Nucleus accumbens (tissue), 56 donors: ENCODE measurements at places on chromosomes 1 and 21.

DNA sequence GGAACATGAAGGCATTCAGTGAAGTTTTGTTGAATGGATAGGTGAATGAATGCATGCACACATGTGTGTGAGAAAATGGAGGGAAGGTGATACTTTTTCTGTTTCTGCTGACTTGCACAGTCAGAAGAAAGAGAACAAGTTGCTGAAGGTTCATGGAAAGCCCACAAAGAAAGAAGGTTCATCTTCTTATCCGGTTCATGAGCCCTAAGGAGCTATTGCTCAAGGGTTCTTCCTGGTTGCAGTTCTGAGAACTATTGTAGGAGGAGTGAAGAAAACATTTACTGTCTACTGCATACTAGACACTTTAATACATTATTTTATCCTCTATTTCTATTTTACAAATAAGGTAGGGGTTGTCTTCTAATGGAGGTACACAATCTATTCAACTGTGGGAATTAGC is 13.4 kb upstream of the NIBAN1 start:
- no peak for DNase-seq

GRCh38 chr1:8263791-8264190 is 54.1 kb upstream of the SLC45A1 start:
- DNase-seq, result no peak

- no peak for DNase-seq
Observed at GRCh38 chr1:188904201-188904600, 1573.5 kb downstream of the BRINP3 start.

DNA sequence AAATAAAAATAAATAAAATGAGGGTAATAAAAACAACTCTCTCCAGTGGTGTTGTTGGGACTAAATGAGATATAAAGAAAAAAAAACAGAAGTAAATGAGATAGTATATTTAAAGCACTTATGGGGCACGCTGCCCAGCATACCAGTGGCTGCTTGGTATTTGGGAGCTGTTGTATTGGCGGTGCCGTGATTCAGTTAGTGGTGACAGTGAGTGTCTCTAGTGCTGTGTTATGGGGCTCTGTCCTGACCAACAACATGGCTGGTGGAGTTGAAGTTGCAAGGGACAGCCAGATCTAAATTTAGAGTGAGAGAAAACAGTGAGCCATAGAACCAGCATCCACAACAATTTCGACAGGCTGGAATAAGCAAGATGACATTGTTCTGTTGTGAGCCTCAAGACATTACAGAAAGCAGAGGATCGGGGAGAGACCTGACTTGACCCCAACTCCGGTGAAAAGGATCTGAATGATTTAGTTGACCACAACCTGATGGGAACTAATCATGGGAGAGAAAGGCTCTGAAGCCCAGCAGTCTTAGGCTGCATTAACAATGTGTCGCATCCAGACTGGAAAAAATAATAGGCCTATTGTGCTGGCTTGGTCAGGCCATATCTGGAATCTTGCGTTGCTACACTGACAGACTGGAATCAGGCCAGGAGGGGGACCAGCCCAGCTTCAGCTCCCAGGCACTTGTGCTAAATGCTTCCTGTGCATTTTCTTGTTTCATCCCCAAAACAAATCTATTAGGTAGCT is 2.4 kb upstream of the MFSD2A start:
- DNase-seq, result no peak

- no peak for DNase-seq
Observed at GRCh38 chr1:66599899-66600737, 66.2 kb downstream of the SGIP1 start.

DNA sequence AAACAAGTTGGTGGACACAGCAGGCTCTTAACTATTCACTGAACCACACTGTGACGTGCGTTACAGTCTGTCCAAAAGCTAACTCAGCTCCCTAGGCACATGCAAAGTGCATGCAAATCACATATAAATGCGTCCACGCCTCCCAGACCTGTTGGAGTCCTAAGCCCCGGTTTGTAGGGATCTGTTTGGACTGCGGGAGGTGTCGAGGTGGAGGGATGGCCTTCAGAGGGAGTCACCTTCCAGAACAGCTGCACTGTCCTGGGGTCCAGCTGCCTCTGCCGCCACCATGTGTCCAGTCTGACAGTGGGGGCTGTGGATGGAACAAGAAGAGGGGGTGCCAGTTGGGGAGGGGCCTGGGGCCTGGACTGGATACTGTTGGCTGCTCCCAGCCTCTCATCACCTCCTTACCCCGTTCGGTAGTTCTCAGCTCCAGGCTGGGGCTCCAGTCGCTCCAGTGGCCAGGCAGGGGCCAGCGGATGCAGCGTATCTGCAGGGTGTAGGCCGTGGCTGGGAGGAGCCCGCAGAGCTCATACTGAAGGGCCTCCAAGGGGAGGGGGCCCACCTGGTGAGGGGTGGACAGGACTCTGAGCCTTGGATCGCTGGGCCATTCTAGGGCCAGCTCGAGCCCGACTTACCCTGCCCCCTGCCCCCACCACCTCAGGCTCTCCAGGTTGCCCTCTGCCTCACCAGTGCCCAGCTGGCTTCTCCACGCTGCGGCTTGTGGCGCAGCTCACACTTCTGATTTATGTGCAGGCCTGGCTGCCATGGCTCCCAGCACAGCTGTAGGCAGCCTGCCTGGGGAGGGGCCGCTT is 7.9 kb upstream of the MRPS15 start:
- no peak for DNase-seq

- DNase-seq, result no peak
Observed at GRCh38 chr1:181259026-181259745, 170.7 kb downstream of the IER5 start.

GRCh38 chr1:21184276-21184675 is 7.6 kb upstream of the EIF4G3 start:
- DNase-seq, result no peak

- no peak for DNase-seq
Observed at GRCh38 chr1:27821761-27822315, 8.7 kb upstream of the PPP1R8 start.

- no peak for DNase-seq
Observed at GRCh38 chr21:29145354-29145782, 14.9 kb downstream of the MAP3K7CL start.

- DNase-seq, result no peak
Observed at GRCh38 chr1:151849126-151849525, 4.4 kb downstream of the THEM5 start.

- no peak for DNase-seq
Observed at GRCh38 chr1:206023695-206024094, at the start of gene CTSE. Gene CTSE (minus strand): TSS chr1:206023895. CDS start chr1:206023791, 104 bp downstream.

- no peak for DNase-seq
Observed at GRCh38 chr1:19799230-19800075, at the start of gene TMCO4. Gene TMCO4 (minus strand): TSS chr1:19799916. CDS start chr1:19780758, 19,158 bp downstream.

DNA sequence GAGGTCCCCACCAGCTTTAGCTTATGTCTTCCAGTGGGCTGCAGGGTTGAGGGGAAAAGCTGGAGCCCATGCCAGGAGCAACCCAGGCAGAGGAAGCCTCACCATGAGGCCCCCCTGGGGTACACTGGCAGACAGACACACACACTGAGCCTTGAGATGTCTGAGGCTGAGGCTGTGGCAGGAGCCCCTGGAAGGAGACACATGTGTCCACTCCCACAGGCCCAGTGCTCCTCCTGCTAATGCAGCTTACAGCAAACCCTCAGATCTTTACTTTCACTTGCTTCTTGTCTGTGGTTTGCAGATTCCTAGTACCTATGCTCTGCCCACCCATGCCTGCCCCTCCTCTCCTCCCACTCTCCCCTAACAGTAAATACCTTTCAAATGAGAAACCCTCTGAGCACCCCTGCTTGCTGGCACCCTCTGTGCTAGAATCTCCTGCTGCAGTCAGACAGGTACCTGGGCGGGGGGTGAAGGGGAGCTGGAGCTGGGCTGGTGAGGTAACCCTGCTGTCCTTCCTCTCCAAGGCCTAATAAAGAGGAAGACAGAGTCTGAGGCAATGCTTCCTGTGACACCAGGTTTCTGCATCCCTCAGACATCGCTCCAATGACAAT is 63.4 kb upstream of the NEK2 start:
- DNase-seq, result peak; percentile 61

DNA sequence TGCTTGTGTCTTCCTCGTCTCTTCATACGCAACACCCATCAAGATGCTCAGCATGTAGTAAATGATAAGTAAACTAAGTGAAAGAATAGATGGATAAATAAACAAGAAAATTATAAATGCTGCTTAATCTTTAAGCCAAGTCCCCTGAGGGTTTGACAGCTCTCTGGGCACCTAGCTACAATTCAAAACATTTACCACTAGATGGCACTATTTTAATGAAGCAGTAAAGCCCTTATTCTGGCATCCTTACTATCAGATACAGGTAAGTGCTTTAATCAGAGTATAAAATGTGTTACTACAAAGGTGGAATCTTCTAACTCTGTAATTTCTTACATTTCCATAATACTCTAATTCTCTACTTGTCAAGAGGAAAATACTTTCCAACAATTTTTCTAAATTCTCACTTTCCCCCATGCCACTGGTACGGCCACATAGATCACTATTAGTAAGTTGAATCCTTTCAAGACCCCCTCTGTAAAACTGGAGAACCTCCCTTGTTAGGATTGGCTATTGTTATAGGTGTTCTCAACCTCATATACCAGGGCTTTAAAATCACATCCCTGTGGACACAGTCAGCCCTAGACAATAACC is 137.8 kb downstream of the BARHL2 start:
- no peak for DNase-seq

DNA sequence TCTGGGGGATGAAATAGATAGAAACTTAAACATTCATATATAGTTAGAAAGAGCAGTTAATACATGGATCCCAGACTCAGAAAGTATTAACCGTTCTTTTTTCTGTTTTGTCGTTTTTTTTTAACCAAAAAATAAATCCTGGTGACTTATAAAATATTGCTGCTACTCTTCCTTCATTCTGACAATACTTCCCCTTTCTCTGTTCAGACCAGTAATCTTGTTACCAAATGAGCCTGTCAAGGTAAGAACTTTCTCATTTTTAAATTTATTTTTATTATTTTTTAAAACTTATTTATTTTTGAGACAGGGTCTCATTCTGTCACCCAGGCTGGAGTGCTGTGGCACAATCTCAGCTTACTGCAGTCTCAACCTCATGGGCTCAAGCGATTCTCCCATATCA is 13.7 kb downstream of the PTPN22 start:
- DNase-seq, result no peak

DNA sequence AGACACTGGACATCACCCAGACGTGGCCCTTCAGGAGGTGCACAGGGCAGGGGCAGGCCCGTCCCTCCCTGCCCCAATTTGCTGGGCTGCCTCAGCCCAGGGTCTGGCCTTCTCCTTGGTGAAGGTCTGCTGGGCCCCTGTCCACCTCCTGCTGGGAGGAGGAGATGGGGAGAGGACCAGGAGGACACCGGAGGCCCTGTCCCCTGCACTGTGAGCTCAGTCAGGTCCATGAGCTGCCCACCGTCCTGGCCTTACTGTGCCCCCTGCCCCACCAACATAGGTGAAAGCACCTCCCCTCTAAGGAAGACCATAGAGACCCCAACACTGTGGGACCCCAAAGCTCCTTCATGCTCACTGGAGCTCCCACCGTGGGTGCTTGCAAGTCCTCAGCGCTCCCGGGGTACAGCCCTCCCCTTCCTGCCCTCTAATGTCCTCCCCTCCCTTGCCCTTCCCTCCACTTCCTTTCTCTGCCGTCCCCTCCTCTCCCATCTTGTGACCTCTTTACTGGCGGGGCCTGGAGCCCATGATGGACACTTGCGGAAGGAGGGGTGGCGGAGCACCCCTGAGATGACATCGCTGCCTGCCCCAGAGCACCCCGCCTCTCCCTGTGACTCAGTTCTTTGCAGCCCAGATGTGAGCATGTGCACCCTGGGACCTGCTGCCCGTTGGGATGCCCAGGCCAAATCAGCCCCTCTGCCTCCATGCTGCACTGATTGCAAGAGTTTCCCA is 4.6 kb downstream of the LRRC3 start:
- no peak for DNase-seq

DNA sequence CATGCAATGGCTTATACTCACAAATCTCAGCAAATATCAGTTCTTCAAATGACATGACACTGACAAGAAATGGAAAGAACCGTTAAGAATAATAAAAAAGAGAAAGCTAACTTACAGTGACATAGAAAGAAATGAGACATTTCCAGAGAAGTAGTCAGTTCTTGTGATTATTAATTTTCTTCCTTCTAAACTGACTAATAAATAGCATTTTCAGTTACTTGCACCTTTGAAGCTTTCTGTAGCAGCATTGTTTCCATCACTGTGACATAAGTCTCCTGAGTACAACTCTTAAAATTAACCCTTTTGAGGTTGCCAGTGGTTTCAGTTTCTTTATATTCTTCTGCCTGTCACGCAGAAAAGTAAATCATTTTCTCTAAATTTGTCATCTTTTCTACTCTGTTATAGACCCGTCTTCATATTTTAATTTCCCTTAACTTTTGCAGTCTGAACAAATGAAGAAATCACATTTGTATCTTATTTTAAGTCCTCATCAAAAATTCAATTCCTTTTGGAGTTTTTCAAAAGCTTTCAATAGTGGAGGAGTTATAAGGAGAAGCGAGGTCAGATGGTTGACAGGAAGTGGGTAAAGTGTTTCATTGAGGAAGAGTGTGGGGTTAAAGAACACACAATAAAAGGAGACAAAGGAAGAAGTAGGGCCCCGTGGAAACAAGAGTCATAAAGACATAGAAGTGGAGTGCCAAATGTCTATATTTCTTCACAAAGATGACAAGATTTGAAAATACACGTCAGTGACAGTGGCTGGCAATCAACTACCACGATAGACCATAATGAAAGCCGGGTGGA is 57.9 kb upstream of the S1PR1 start:
- DNase-seq, result no peak

DNA sequence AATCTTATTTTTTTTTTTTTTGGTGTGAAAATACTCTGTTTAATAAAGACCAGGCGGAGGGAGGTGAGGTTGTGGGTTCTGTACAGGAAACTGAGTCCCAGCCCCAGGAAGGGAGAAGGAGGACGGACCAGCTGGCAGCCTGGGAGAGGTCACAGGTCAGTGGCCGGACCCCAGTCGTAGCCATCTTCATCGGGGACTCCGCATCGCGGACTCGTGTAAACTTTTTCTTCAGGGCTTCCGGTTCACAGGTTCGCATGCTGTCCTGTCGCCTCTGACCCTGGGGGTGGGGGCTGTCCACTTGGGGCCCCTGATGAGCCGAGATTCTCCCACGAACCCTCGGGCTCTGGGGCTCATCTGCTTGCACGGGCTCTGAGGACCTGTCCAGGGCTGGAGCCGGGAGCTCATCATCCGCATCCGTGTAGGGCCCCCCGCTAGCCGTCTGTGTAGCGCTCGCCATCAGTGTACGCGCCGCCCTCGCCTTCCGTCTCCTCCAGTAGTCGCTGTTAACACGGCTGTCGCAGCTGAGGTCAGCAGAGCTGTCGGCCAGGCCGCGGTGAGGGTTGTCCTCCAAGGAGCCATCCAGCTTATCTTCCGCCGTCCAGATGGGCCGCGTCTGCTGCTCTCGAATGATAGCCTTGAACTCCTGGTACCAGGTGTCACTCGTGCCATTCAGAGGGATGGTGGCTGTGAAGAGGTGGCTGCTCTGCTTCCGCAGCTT is 975.7 kb upstream of the PRMT6 start:
- DNase-seq, result no peak
